ENCODE measurements at places on chromosomes 6 and 20. TPM values are rescaled to one million over a fixed set of nuclear protein-coding genes. Genes with fewer than 3 reads are reported as not detected.

WFDC5 gene
- total RNA-seq, result not detected

DNA sequence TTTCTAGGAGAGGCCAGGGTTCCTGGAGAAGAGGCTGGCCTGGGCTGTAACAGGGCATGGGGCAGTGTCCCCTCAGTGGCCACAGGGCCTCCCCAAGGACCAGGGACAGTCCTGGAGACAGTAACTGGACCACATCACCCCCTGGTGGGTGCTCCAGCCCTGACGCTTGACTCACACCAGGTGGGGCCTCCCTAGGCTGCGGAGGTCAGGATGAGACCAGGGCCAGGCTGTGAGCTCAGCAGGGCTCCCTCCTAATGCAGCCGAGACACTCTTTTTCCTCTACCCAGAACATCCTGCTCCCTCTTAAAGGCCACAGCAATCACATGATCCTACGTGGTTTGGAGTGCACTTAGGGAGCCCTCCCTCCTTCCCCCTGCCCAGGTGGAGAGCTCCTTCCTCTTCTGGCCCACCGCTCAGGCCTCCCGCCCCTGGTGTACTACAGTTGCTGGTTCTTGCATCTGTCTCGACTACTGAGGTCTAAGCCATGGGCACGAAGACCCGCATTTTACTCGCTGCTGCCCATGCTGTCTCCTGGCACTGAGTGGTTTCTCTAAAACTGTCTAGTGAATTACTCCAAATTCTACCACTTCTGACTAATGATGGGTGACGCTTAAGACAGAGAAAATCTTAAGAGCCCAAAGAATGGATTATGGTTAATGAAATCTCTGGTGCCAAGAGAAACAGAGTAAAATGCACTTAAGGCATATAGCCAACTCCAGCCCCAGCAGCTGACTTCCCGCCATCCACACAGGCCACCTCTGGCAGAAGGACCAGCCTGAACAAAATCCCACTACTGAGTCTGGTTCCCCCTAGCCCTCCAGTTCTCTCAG lies 166.1 kb upstream of the CST7 start:
- no peak for DNase-seq

GRCh38 chr6:34593701-34594100 lies 37.6 kb upstream of the SPDEF start:
- DNase-seq, result peak; percentile 34

DNA sequence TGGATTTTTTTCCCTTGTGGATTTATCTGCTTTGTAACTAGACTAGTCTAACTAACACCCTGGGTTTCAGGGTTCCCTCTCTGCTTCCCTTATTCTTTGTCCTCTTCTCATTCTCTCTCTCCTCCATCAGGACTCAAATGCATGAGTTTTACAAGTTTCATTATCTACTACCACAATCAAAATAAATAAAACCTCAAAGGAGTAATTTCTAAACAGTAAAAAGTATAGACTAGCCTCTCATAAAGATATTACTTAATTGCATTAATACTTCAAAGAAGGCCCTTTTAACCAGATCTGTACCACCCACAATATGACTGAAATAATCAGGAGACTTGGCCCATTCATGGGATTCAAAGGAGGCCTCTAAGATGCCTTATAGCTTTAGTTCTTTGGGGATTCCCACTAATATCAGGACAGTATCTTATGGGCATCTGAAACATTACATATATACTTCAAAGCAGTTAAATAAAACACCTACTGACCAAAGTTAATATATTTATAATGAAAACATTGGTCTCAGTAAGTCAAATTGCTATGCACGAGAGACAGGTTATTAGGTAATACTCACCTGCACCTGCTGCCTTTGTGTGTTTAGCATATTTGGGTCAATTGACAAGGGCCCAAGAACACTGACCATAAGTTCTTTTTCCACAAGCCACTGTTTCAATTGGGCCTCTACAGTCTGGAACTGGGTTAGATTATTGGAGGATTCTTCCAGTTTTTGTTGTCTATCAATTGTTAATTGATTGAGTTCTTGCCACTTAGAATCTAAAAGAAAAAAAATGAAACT lies 85.7 kb downstream of the DST start:
- DNase-seq, result no peak

ZKSCAN3 gene
- 9.7 TPM for total RNA-seq

DNA sequence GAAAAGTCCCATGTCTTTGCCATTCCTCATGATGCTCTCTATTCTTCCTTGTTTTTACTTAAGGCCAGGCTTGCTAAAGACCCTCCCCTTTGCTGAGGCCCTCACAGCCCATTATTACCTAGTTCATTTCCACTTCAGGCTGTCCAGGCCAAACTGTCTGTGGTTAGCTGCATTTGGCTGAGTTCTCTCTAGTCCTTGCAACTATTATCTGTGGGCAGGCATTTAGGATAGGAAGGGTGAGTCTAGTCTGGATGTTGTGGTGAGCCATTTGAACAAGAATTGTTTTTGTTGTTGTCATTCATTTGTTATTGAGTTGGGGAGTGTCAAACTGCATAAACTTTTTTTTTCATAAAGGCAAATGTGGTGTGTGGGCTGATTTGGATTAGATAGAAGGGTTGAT lies 182.4 kb downstream of the CD109 start:
- DNase-seq, result no peak
